ENCODE measurements at places on chromosomes 3 and 15.
A peak's percentile ranks its signal among the peaks of the same experiment; 100 is the strongest.

DNA sequence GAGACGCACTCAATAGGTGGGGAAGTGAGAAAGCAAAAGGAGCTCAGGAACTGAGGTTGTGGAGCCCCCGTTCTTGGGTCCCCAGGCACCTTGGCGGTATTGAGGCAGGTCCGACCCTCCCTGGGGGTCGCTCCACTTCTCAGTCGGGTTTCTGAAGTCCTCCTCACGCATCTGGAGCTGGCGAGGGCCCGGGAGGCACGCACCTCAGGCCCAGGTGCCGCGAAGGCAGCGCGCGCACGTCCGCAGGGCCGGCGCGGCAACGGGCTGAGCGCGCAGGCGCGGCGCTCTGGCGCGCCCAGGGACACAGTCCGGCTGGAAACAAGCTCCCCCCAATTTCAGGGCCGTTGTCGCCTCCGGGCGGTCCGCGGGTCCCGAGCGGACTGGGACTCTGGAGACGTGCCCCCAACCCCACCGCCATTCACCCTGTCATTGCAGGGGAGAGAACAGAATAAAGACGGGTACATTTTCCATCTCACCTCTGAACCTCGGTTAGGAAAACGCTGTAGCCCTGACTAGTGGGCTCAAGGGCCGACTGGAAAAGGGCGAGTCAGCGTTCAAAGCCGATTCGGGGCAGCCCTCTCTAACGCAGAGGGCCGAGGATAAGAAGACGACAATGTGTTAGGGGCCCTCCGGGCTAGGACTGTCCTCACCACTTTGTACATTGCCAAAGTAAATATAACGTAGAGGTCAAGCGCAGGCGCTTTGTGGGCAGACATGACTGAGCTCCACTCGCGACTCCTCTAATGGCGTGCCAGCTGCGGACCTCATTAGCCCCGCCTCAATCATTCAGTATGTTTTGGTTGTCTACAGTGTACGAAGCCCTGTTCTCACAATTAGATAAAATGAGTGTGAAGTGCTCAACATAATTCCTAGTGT, at the start of gene ZNF770:
Gene ZNF770, minus strand, starts transcription at position 261 of the 876 bp plus-strand sequence. CDS start 4,853 bp downstream, outside the sequence.
- DNase-seq, result peak; percentile 82

GRCh38 chr3:181210275-181210674, 220.7 kb upstream of the DNAJC19 start:
- DNase-seq, result peak; percentile 45

DNA sequence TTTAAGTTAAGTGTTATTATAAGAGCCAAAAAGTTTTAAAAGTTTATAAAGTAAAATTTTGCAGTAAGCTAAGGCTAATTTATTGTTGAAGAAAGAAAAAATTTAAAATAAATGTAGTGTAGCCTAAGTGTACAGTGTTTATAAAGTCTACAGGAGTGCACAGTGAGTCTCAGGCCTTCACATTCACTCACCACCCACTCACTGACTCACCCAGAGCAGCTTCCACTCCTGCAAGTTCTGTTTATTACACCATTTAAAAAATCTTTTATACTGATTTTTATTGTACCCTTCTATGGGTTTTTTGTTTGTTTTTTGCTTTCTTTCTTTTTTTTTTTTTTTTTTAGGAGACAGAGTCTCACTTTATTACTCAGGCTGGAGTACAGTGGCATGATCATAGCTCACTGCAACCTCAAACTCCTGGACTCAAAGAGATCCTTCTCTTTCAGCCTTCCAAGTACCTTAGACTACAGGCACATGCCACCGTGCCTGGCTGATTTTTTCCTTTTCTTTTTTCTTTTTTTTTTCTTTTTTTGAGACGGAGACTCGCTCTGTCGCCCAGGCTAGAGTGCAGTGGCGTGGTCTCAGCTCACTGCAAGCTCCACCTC, 25.9 kb downstream of the CSTA start:
- DNase-seq, result no peak

GRCh38 chr15:41886741-41887140, 7.1 kb downstream of the SPTBN5 start:
- peak; percentile 35 for DNase-seq

DNA sequence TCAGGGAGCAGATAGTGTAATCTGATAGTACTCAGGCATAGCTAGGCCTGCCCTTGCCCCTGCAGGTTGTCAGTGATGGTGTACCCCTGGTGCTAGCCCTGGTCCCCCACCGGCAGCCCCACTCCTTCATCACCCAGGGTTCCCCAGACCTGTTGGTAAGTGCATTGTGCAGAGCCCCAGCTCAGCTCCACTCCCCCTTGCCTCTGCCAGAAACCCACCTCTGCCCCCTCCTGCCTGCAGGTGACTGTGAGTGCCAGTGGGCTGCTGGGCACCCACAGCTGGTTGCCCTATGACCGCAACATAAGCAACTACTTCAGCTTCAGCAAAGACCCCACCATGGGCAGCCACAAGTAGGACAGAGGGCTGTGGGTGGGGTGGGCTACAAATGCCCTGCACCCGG, 27.5 kb downstream of the NBEAL2 start:
- no peak for DNase-seq

DNA sequence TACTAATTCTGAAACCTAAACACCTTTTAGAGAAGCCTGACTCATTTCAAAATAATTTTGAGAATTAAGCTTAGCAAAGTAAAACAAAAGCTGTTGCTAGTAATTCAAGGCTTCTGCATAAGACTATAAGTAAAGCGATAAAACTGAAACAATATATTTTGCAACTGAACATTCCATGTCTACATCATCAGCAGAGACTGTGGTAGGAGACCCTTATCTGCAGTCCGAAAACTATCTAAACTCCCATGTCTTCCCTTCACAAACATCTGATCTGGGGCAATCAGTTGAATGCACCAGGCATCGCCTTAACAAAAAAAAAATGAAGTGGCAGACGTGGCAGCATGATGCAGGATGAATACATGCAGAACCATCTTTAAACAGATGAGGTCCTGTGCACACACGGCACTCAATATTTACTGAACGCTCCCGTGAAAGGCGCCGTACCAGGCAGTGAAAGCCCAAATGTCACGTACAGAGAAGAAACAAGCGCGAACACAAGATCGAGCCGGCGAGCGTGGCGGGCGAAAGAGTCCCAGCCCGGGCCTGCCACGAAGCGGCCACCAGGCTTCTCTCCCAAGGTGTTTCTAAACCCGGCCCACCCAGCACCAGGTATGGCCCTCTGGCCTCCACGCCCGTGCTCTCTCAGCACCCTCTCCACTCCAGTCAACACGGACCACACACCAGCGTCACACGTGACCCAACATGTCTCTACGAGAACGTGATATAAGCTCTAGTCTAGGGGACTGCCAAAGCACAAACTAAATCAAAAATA, 63.0 kb downstream of the CHSY1 start:
- no peak for DNase-seq

- no peak for DNase-seq
These were observed 131.0 kb upstream of the CHRM5 start for GRCh38 chr15:33837294-33837693.

DNA sequence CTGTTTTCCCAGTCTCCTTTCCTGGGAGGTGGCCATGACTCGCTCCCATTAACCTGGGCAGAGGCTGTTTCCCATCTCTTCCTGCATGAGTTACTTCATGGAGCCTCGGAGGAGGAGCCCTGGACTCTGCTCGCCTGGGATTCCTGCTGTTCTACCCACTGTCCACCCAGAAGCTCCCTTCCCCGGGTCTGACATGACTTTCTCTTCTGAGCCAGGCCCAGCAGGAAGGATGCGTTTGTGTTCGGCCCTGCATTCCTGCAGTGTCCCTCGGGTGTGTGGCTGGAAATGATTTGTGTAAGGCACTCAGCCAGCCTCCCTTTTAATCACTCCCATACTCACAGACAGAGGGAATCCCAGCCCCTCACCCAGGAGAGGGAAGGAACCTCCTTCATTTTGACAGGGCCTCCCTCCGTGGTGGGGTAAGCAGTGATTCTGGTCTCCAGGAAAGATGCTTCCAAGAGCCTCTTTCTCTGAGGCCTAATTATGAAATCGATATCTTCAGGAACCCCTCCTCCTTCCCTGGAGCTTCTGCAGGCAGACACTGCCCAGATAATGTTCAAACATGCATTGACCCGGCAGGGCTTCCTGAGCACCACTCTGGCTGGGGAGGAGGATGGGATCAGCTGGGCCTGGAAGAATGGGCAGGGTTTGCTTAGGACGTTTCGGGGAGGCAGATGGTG, 41.6 kb upstream of the DLG1 start:
- peak; percentile 48 for DNase-seq

DNA sequence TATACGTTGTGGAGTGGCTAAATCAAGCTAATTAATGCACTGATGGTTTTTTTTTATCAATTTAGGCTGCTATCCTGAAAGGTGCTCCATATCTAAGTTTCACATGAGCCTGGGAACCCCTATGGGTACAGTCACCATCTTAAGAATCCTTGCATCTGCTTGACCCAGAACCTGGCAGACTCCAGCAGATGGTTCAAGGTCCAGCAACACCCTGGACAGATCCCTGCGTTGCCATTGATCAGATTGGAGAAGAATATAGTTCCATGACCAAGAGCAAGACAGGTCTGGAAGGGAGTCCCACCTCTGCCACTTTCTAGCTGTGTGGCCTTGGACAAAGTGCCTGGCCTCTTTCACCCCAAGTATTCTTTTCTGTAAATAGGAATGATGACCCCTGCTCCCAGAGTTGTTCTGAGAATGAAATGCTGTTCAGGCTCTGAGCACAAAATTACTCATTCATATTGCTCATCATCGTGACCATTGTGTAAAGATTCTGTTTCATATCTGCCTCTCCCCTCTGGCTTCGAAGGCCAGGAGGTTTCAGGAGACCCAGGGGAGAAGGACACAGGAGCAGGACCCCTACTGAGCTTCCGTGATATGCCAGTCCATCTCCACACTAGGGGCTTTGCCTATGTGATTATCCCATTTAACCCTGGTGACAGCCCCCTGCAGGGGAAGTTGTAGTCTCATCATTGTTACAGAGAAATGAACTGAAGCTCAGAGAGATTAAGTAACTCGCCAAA, 30.0 kb upstream of the TSEN2 start:
- no peak for DNase-seq

DNA sequence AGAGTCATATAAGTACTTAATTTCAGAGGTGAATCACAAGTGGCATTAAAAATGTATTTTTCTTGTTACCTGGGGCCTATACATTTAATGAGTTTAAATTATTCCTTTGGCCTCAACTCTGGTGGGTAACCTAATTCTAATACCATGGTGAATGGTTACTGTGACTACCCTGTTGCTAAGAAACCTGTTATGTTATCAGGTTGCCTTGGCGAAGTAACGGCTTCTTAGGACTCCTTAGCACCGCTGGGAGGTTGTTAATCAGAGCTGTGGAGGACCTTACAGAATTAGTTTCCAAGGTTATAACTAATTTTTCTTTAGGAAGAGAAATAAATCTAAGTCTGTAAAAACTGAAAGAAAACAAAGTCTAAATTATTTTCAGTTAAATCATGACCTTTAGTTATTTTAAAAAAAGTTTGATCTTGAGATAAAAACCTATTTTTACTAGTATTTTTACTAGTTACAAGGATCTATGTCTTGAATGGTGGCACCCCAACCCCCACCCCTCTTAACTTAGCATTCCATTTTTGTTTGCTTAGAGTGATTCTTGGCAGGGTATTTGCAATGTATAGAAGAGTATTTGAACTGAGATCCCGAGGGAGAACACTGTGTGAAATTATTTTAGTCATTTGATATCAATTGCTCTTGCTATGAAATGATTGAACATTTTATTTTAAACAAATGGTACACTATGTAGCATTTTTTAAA, 155.5 kb downstream of the FNDC3B start:
- peak; percentile 53 for DNase-seq

- DNase-seq, result no peak
These were observed 24.3 kb downstream of the LRRC2 start for GRCh38 chr3:46541835-46542234.

- DNase-seq, result no peak
These were observed 447.4 kb upstream of the NR2F2 start for GRCh38 chr15:95883064-95883463.

GRCh38 chr3:192496905-192497587, 230.3 kb downstream of the FGF12 start:
- no peak for DNase-seq

GRCh38 chr3:62367763-62368195, 5.6 kb downstream of the FEZF2 start:
- DNase-seq, result no peak

GRCh38 chr15:76668900-76669299, 236.2 kb downstream of the SCAPER start:
- DNase-seq, result no peak

DNA sequence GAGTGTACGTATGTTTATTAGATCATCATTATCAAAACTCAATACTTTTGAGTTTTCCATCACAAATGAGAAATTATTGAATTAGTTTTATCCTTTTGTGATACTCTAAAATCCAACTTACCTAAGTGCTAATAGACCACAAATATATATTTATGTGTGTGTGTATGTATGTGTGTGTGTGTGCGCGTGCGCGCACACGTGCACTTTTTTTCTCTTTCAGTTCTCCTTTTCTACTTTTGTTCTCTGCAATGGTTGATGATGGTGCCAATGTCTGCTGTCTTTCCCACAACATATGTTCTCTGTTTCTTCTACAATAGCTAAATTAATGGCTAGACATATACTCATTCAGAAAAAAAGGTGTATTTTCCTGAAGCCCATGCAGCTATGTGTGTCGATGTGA, 571.6 kb upstream of the ARPP21 start:
- DNase-seq, result no peak

DNA sequence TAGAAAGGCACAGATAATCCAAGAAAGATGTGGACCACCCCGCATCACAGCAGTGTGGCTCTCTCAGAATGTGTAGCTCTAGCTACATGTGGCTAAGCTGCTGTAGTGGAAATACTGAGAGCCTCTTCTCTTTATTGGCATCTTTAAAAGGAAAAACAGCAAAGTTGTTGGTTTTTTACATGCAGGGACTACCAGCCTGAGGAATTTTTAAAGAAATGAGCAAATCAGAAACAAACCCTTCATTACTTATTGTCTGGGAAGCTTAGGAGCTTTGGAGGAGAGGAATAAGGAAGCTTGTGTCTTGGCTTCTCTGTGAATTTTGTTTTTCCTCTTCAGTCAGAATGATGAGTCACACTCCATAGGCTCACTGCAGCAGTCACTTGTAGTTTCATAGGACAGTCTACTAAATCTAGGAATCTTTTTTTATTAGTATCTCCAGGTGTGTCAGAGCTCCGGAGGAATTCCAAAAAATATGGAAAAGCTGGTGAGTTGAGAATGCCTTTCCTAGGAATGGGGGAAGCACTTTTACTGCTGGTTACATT, 27.5 kb downstream of the POLG start:
- DNase-seq, result no peak

- DNase-seq, result no peak
These were observed 33.3 kb downstream of the CMTM6 start for GRCh38 chr3:32469151-32469874.

DNA sequence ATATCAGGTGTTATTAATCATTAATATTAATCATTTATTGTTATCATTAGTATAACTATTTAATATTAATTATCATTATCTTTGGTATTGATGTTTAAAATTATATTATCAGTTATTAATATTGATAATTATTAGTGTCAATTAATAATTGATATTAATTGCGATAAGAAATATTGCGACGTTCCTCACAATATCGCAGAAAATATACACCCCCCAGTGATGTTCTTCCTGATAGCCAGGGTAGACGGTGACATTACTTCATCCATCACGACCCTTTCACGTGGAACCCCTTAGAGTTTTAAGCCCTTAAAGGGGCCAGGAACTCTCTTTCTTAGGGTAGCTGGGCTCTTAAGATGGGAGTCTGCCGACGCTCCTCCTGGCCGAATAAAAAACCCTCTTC, 98.6 kb upstream of the OSBPL11 start:
- DNase-seq, result no peak

GRCh38 chr3:26753095-26753494, 130.5 kb downstream of the LRRC3B start:
- no peak for DNase-seq

GRCh38 chr3:159765860-159766294, 222.8 kb upstream of the IL12A start:
- DNase-seq, result no peak

- DNase-seq, result no peak
These were observed 18.0 kb upstream of the HTR3E start for GRCh38 chr3:184078851-184079250.
